ENCODE measurements at places on chromosomes 11 and 22.

DNA sequence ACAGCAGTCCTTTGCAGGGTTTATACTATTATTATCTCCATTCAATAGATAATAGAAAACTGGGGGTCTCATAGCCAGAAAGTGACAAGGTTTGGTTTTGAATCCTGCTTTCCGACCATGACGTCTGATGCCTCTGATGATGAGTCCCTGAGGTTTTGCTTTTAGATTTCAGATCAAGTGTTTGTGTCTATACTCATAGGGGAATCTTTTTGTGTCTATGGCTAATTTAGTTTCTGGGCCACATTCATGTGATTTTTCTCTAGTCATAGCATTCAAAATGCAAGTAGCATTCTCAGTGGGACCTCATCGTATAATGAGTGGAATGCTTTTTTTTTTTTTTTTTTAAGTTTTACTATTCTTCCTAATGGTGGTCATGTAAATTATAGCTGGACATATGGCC is 72.9 kb downstream of the TNRC6B start:
- no peak for DNase-seq

DNA sequence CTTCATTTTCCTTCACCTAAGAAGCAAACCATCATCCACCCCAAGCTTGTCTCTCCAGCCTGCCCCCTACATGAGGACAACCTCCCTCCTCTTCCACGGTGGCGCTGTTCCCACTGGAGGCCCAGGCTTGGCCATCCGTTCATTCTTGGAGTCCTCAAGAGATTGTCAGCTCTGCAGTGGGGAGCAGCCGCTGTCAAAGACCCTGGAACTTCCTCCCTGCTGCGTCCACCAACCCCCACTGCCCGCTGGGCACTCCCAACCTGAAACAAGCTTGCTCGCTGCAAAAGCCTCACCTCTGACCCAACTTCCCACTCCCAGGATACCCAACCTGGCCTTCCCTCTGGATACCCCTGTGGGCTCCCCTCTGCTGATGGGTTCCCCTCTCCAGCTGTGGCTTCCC is 10.4 kb upstream of the CD81 start:
- no peak for DNase-seq

- no peak for DNase-seq
Measured at GRCh38 chr11:83259559-83259958, 26.6 kb downstream of the CCDC90B start.

DNA sequence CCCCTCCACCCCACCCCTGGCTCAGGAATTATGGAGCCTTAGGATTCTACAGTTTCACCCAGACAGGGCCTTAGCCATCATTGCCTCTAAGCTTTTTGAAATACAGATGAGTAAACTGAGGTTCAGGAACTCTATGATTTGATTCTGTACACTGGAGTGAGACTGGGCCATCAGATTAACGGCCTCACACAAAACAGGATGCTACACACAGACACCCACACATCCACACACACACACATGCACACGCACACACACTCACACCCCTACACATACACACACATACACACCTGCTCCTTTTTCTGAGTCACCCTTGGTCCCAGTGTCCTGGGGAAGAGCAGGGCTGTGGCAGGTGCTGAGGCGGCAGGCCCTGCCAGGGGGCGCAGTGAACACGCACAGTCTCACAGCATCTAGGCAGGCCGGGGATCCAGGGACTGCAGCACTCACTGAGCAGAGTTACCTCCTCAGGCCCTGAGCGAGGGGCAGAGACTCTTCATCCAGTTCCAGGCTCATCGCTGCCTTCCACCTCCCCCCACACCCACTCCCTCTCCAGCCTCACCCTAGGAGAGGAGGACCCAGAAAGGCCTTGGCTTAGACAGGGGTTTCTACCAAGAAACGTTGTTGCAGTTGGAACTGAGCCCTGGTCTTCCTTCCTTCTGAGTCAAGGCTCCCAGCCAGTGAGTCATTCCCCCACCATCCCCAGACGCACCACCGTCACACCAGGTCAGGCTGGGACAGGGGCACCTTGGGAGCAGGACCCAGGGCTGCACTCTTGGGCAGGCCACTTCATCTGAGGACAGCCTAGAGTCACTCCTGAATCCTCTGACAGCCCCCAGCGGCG is 89.8 kb upstream of the PARVA start:
- no peak for DNase-seq

DNA sequence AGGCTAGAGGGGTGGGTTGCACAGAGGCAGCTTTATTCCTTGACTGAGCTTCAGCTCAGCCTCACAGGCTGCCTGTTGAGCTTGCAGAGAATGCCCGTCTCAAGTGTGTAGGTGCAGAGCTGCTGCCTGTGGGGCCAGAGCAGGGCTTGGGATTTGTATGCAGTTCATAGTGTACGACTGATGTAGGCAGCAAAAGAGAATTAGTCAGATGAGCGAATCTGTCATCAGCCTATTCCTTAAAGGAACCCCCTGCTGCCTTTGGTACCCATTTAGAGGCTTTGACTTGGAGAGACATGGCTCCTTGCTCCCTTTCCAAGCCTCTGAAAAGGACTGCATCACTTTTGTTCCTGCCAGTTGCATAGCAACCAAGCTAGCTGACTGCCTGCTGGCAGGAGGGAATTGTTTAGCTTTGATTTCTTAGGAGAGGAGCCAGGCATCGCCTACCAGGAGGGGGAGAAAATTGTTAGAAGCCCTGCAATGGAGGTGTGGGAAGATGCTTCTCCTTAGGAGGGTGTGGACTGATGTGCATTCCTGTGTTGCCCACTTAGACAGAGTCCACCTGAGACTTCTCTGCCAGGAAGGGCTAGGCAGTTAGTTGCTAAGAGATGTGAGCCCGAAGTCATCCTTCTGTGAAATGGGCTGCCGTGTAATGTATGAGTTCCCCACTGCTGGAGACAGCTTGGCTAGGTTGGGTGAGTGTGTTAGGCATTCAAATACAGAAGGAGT is 10.9 kb downstream of the ACO2 start:
- DNase-seq: no peak

DNA sequence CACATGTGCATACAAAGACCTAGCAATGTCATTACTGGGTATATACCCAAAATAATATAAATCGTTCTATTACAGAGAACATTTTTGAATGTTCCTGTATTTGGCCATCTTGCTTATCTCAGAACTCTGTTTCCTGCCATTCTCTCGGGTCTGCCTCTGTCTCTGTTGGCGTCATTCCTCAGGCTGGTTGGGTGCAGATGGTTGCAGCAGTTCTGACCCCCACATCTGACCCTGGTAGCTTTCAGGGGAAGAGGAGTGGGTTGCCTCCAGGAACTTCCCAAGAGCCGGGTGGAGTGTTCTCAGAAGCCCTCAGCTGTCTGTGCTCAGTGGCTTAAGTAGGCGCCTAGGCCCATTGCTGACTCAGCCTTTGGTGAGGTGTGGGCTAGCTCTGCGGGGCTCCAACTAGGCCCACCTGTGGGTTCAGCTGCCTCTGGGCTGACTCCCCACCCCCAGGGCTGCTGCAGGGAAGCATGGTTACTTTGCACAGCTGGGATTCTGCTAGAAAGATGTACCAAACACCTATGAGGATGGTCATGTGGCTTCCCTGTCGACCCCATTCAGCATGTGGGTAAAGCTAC is 114.0 kb downstream of the TBC1D22A start:
- DNase-seq: no peak

DNA sequence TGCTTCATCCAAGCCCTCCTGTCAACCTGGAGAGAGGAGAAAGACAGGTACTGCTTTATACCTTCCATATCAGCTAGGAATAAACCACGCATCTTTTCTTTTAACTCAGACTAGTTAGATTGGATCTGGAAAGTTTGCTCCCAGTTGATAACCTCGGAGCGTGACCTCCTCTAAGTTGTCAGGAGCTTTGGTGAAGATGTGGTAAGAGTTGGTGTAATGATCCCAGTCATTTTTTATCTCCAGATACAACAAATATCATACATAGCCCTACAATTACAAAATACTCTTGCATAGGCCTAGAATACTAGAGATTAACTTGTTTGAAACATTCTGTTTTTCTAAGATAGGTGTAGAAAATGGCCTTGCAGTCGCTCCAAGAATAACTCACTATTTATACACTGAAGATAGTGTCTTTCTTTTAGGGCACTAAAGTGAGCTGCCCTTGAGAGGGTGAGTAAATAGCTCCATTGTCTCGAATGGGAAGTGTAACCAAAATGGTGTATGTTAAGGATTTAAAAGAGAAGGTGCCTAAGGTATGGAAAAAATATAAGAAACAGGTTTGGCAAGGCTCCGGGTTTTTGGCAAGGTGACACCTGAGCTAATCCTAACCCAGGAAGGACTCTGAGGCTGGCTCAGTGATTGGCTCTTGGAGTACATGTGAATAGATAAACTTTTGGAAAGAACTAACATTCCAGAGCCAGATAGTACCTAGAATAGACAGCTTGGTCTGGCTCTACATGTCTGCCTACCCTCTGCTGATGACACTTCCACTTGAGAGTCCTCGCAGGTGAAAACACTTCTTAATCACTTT is 59.4 kb downstream of the GLYATL1 start:
- DNase-seq: no peak

GRCh38 chr22:19507534-19507861 is 16.7 kb downstream of the CLDN5 start:
- DNase-seq: no peak

DNA sequence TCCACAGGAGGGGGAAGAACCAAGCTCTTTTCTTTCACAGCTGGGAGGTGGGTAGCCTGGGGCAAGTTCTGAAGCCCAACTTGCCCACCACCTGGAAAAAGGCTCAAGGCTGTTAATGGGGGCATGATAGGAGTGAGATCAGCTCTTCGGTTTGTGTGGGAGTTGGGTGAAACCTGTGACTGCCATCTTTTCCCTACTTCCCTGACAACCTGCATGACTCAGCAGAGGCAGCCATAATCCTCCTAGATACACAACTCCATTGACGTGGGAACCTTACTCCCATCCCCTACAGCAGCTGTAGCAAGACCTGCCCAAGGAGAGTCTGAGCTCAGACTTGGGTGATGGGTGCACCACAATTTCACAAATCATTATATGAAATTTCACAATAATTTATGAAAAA is 13.3 kb upstream of the OOSP4B start:
- no peak for DNase-seq

- no peak for DNase-seq
Measured at GRCh38 chr22:25843660-25844405, 101.8 kb downstream of the MYO18B start.

GRCh38 chr22:37002633-37003032 is 16.6 kb downstream of the TST start:
- no peak for DNase-seq

DNA sequence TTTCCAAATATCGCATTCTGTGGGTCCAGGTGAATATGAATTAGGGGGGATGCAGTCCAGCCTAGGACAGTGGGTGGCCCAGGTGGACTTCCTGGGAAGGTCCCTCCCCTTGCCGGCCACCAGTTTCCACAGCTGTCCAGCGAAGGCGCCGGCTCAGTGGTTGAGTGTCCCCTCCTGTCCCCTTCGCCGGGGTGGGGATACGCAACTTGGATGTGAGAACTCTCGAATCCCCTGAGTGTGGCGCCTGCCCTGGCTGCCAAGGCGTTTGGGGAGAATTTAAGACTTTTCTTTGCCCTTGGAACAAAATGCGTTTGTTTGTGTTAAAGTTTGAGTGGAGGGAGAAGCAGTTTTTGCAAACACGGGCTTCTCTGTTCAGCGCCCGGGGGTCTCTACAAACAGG is 123.7 kb downstream of the KCNQ1OT1 start:
- DNase-seq: no peak

DNA sequence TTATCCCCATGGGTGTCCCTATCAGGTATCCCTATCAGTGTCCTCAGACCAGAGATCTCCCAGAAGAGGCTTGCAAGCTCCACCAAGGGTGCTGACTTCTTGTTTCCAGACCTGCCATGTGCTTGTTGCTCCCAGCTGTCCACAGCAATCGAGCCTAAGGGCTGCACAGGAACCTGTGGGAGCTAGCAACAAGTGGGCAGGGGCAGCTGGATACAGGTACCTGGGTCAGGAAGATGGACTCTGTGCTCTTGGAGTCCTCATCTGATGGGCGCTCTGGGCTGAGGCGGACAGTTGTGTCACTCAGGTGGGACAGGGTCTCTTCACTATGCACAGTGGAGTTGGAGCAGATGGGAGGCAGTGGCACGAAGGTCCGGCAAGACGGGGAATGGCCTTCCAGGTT is 99.2 kb downstream of the RNF169 start:
- DNase-seq: no peak

DNA sequence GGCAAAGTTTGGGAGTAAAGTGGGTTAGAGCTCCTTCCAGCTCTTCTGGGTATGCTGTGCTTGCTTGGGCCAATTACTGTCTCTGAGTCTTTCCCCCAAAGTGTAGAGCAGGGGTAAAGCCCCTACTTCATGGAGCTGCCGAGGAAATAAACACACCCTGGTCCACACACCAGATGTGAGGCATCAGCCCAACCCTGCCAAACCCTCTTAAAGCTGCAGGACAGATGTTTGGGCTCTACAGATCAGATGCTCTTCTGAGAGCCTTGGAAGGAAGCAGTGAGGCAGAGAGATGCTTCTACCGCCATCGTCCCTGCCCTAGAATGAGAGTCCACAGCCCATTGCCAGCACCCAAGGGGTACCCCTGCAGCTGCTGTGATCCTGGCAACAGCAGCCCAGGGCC is 64.7 kb downstream of the ELFN2 start:
- DNase-seq: no peak

GRCh38 chr22:43789452-43789851 is 22.7 kb downstream of the EFCAB6 start:
- no peak for DNase-seq

DNA sequence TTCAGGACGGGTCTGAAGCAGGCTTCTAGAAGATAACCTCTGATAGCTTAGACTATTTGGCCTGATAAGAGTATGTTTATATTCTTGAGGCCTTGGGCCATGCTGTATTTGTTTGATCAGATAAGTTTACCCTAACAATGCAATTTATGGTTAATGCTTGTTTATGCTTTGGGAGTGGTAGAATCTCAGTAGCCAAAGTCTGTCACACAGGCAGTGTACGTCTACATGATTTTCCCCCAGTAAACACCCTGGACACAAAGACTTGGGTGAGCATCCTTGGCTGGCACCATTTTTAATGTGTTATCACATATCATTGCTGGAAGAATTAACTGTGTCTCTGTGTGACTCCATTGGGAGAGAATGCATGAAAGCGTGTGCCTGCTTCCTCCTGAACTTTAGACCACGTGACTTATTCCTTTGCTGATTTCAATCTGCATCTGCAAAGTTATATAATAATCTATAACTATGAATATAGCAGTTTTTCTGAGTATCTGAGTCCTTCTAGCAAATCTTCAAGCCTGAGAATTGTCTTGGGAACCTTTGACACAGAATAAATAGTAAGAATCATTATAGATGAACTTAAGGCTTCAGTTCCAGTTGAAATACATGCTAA is 172.4 kb downstream of the CASP12 start:
- DNase-seq: no peak

DNA sequence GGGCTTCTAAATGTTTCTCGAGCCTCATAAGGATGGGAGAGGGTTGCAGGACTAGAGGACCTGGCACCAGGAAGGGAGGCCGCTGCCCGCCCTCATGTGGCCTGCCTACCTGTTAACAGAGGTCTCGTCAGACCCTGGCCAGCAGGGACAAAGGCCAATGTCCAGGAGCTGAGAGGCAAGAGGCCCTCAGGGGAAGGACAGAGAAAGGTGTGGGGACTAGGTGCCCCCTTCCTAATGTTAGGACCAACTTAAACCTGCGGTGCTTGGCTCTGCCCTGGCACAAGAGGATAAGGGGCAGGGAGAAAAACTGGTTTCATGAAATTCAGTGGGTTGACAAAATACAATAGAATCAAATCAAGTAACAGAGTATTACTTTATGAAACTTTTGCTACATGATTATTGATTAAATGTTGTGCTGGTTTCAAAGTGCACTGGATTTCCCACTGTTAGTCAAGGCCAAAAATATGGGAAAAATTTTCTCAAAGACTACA is 20.0 kb upstream of the SYT12 start:
- DNase-seq: no peak

GRCh38 chr11:116530705-116531104 is 242.1 kb downstream of the BUD13 start:
- no peak for DNase-seq

All from activated T-cell treated with anti-CD3 and anti-CD28 coated beads for 48 hours (primary cell).